ENCODE measurements at places on chromosomes 2 and 18.

GRCh38 chr18:67586101-67586500 lies 69.6 kb upstream of the DSEL start:
- DNase-seq: no peak

DNA sequence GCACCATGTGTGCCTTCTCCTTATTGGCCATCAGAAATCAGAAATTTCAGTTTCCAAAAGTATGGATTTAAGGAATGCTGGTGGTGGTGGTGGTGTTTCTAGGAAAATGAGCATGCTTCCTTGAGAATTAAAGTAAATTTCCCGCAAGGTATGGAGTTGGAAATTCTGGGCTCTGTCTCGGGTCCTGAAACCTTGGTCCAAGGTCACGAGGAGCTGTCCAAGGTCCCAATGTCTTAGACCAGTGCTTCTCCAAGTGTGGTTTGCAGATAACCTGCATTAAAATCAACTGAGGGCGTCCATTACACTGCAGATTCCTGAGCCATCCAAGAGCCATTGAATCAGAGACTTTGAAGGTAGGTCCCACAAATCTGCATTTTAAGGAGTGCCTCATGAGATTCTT lies 210.9 kb upstream of the PKDCC start:
- no peak for DNase-seq

GRCh38 chr2:8036366-8036765 lies 645.5 kb upstream of the ID2 start:
- no peak for DNase-seq

- DNase-seq: no peak
Observed at GRCh38 chr2:47097563-47097962, 57.5 kb downstream of the STPG4 start.

GRCh38 chr2:66574701-66575624 lies 140.0 kb downstream of the MEIS1 start:
- peak; percentile 74 for DNase-seq

GRCh38 chr2:96517079-96517478 lies 11.9 kb upstream of the NEURL3 start:
- DNase-seq: no peak

DNA sequence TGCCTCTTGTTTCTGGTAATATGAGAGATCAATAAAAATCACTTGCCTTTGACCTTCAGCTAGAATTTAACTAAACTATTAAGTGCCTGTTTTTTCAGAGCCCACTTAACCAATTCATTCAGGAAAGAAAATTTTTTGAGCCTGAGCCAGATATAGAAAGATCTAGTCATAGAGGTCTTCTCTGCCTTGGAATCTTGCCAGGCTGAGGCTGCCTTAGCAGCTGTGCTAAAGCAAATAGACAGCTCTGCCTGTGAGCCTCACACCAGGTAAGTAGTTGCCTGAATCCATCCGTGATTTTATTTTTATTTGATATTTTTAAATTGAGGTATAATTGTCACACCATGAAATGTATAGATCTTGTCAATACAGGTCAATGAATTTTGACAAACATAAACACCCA lies 27.4 kb downstream of the EVX2 start:
- no peak for DNase-seq

- DNase-seq: no peak
Observed at GRCh38 chr2:205461678-205462665, 220.3 kb upstream of the NRP2 start.
